ENCODE measurements at places on chromosomes 2 and 18. TPM values are rescaled to one million over a fixed set of nuclear protein-coding genes. Genes with fewer than 3 reads are reported as not detected.
A peak's percentile ranks its signal among the peaks of the same experiment; 100 is the strongest.

- no peaks in the 10 kb centered on the region for H3K27me3 ChIP-seq
- H3K27ac ChIP-seq: no peak overlapping the region
- no peaks in the 10 kb centered on the region for H3K36me3 ChIP-seq
- H3K4me3 ChIP-seq: no peak overlapping the region
These were observed 430.1 kb downstream of the CCDC85A start for GRCh38 chr2:56613920-56614319.

SRD5A2 gene
- not detected for total RNA-seq

DNA sequence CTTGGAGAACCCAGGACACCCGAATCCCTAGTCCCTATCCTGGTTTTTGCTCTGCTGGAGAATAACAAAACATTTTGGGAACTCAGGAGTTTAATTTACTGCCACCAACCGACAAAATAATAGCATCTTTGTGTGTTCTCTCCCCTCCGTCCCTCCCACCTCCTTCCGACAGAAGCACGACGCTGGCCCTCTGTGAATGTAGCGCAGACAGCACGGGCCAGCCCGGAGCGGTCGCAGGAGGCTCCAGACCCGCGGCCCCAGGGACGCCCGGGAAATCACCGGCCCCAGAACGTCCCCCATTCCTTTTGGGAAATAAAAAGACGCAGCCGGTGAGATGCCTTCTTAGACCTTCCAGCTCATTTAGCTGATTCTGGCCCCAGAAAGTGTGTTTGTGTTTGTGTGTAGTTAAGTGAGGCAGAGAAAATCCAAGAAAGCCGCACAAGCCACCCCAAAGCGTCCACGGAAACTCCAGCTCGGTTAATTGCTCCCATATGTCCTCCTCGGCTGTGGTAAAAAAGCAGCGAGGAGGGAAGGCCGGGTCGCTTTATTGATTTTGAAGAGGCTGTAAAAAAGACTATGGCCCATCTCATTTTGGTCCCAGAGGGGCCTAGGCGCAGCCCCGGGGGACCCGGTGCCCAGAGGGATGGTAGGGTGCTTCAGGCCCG is 577 bp upstream of the TANC1 start:
- no peak overlapping the region for H3K4me3 ChIP-seq
- H3K4me1 ChIP-seq: peaks cover 15% of the 10 kb centered on the region
- H3K27me3 ChIP-seq: peaks cover 40% of the 10 kb centered on the region
- H3K36me3 ChIP-seq: no peaks in the 10 kb centered on the region
- H3K27ac ChIP-seq: no peak overlapping the region

GRCh38 chr18:63312737-63313395 is 6.7 kb downstream of the BCL2 start:
- peak overlapping the region; percentile 59 for H3K4me3 ChIP-seq
- DNase-seq: no peak
- peak overlapping the region; percentile 71 for H3K27ac ChIP-seq
- H3K36me3 ChIP-seq: peaks cover 57% of the 10 kb centered on the region
- H3K27me3 ChIP-seq: no peaks in the 10 kb centered on the region
- peaks cover 73% of the 10 kb centered on the region for H3K4me1 ChIP-seq

GRCh38 chr18:77223653-77224052 is 26.0 kb upstream of the GALR1 start:
- no peak for DNase-seq
- peaks cover 11% of the 10 kb centered on the region for H3K4me1 ChIP-seq
- H3K36me3 ChIP-seq: no peaks in the 10 kb centered on the region
- no peak overlapping the region for H3K27ac ChIP-seq
- H3K27me3 ChIP-seq: peaks cover 4% of the 10 kb centered on the region

DNA sequence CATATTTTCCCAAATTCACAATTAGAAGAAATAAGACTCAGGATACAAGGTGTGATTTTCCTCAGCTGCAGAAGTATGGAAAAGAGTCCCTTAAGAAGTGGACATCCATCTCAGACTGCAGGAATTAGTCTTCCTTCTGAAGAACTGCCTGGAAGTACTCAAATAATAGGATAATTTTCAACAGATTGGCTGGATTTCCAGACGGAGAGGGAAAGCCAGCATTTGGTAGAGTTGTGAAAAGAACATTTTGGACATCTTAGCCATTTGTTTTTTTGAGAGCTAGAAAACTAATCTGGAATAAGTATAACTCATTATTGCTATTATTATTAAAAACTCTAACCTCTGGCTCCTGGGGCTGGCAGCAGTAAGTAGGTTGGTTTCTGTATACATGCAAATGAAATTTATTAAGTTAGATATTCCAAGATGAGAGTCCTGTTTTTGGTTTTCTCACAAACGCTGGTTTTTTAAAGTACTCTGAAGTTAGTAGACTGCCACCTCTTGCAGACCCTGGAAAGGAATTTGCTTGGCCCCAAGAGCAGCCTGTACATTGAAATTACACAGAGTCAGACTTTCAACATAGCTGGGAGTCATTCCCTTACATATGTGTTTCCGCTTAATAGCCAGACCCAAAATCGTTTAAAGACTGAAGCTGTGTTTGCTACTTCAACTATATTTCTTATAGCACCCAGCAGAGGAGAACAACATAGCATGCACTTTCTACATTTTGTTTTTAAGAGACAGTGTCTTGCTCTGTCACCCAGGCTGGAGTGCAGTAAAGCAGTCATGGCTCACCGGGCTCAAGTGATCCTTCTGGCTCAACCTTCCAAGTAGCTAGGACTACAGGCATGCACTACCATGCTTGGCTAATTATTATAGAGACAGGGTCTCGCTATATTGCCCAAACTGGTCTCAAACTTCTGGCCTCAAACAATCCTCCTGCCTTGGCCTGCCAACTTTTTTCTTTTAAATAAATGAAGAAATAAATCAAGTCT is 142.4 kb downstream of the THADA start:
- DNase-seq: no peak
- H3K36me3 ChIP-seq: peaks cover 27% of the 10 kb centered on the region
- no peaks in the 10 kb centered on the region for H3K27me3 ChIP-seq
- peaks cover 3% of the 10 kb centered on the region for H3K4me1 ChIP-seq

Data from activated CD4-positive, alpha-beta memory T cell treated with anti-CD3 and anti-CD28 coated beads for 36 hours (primary cell).